ENCODE measurements at places on chromosomes 1 and 21.
A peak's percentile ranks its signal among the peaks of the same experiment; 100 is the strongest.

GRCh38 chr1:209784265-209785169 is at the start of gene C1orf74:
Gene C1orf74 (minus strand): TSS chr1:209784559. CDS start chr1:209783634, 925 bp downstream.
- DNase-seq = peak; percentile 99

DNA sequence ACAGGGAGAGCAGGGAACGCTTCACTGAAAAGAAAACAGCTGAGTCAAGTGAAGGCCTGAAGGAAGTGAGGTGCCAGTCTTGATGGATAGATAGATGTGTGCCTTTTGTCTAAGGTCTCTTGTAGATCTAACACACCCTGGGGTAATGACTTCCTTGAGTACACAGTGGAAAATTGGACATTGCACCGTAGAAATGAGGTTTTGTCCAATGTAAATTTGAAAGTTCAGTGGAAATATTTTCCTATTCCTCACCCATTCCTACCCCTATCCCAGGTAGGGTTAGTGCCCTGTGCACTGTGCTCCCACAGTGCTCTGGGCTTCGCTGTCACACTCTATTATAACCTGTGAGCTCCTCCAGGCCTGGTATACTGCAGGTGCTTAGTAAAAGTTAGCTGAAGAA is 24.3 kb downstream of the ZMYND12 start:
- DNase-seq = no peak

DNA sequence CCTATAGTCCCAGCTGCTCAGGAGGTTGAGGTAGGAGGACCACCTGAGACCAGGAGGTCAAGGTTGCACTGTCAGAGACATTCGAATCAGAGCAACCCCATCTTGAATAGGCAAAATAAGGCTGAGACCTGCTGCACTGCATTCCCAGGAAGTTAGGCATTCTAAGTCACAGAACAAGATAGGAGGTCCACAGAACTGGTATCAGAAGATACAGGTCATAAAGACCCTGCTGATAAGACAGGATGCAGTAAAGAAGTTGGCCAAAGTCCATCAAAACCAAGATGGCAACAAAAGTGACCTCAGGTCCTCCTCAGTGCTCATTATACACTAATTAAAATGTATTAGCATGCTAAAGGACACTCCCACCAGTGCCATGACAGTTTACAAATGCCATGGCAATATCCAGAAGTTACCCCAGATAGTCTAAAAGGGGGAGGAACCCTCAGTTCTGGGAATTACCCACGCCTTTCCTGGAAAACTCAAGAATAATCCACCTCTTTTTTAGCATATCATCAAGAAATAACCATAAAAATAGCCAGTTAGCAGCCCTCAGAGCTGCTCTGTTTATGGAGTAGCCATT is 65.2 kb upstream of the KLHDC7A start:
- DNase-seq = no peak

DNA sequence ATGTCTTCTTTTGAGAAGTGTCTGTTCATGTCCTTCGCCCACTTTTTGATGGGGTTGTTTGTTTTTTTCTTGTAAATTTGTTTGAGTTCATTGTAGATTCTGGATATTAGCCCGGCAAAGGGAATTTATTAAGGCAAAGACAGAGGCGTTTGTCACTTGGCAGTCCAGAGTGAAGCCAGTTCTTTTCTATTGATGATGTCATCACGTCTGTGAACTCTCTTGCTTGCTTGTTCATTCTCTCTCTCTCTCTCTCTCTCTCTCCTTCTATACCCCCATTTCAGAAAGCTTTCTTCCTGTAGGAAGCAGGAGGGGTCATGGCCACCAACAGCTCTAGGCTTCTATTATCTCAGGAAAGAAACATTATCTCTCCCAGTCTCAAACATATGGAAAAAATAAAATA is 291.3 kb downstream of the OMA1 start:
- no peak for DNase-seq

DNA sequence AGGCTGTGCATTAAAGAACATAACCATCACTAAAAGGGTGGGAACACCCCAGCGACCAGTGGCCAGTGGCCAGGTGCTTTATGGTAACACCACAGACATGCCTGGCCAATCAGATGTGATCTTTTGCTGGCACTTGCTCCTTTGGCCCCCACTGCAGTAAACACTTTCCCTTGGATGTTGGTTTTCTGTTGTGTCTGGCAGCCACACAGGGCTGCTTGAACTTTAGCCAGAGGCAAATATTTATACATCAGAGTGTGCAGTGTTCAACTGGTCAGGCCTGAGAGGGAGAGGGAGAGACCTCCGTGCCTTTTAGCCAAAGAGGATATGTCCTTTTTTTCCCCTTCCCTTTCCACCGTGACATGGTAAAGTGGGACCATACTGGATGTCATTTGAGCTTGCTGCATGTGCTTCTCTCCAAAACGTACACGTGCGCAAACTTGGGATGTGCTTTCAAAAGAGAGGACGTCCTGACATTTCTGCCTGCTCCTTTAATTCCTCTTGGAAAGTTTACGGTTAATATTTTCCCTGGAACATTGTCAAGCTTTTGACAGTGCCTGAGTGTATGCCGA is 101.2 kb downstream of the NFIA start:
- DNase-seq = no peak
